ENCODE measurements at places on chromosomes 6 and 20.
A peak's percentile ranks its signal among the peaks of the same experiment; 100 is the strongest.

GRCh38 chr6:31701666-31702404 is 1.3 kb downstream of the ABHD16A start:
- no peak for DNase-seq

GRCh38 chr6:145749632-145750031 is 14.3 kb upstream of the EPM2A start:
- DNase-seq = no peak

GRCh38 chr6:34472425-34472824 is 6.5 kb downstream of the PACSIN1 start:
- no peak for DNase-seq

GRCh38 chr6:45963896-45964295 is 51.8 kb downstream of the CLIC5 start:
- DNase-seq = no peak

DNA sequence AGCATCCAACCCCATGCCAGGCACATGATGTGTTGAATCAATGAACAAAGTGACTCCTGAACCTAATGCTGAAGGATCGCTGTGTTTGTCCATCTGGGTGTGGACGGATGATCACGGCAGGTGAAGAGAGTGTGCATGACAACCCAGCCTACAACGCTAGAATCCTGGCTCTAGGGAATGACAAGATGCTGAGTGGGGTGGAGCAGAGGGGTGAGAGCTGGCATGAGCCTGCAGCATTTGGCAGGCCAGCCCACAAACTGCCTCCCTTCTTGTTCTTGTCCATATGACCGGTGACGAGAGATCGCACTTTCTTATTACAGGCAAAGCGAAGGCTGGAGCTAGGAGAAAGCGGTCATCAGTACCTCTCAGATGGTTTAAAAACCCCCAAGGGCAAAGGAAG is 54.7 kb upstream of the CDKAL1 start:
- DNase-seq = no peak

DNA sequence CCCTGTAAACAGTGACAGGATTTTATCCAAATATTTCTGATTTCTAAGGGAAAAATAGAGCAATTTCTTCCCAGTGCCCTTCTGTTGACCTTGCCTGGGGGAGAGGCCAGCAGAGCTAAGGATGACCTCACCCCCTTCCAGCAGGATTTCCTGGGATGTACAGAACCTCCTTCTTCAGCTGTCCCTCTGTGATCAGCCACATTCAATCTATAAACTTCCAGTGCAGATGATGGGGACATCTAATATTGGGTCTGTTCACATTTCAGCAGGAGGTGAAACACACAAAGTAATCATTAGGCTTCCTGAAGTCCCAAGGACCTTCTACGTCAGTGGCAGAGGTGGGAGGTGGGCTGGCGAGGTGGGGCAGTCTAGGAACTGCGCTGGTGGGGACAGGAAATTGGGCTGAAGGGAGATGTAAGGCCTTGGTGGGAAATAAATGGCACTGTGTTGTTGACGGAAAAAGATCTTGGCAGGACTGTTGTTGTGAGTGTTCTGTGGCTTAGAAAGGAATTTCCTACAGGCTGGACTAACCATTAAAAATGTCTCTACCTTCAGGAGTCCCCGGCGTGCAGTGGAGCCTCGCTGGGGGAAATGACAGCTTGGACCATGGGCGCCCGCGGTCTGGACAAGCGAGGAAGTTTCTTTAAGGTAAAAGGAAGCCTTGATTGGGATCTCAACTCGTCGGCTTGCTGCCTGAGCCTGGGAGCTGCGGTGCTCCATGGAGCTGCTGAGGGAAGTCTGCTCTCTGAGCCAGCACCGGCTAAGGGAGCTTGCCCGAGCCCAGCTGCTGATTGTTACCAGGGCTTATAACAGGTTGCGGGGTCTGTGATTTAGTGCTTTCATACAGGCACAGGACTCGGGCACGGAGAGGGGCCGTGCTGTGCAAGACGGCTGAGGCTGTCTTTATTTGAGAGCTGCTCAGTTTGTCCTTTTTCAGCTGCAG is 127.9 kb upstream of the NAA20 start:
- no peak for DNase-seq

DNA sequence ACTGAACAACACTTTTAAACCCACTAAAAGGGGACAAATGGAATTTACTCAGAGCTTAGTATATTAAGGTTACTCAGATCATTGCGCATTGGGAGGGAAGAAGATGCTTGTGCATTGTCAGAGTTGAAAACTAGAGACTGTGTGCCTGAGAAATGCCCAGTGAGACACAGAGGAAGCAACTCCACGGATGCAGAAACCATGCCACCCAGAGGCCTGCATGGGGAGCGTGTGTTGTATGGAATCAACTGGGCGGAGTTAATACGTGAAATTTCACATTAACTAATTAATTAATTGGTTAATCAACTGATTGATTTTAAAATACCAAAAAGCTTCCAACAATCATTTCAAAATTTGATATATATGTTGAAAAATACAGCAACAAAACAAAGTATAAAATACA is 391.6 kb downstream of the PLCB1 start:
- DNase-seq = no peak

DNA sequence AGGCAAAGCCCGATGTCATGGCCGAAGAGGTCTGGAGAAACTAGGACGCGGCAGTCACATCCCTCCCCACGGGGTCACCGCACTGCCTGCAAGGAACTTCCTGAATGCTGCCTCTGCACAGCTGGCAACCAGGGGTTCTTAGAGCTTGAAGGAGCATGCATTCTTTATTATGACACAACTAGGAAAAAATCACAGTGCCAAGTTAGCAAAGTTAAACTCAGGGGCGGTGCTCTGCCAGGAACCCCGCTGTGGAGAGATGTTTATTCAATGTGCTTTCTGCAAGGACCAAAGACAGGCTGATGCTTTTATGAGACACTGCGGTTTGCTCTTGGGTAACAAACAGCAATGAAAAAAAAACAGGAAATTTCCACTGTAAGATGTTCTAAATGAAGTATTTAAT is 287.3 kb upstream of the FOXQ1 start:
- no peak for DNase-seq

DNA sequence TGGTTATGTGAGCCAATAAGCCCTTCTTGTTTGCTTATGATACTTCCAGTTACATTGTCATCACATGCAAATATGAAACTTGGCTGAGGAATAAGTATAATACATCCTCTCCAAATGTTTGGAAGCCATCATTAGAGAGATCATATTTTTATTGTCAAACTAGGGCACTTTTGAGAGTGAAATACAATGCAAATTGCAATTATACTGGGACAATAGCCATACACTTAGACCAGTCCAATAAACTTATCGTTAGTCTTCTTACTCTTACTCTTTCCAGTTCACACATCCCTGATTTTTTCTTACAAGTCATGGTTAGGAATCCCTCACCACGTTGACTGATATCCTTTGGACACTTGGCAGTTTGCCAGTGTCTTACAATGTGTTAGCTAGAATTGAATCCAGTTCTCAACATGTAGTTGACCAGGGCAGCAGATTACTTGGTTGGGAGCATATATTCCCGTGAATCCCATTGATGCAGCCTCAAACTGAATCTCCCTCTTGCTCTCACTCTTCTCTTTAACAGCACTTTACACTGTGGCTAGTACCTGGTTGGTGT is 519.7 kb upstream of the ID4 start:
- no peak for DNase-seq

GRCh38 chr20:48949304-48950170 is 28.0 kb downstream of the ARFGEF2 start:
- DNase-seq = no peak

DNA sequence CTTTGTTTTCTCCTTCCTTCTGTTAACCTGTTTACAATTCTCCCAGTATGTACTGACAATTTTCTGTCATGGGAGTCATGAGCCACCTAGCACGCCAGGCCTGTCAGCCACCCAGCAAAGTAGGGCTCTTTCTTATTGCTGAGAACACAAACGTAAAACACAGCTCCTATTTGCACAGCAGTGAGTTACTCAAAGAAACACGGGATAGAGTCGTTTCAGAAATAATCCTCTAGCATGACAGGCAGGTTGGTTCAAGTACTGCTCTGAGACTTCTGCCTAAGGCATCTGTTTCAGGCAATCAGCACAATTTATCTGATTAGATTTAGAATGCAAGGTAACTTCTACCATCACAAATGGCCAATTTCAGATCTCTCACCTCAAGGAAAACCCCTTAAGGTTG is 88.8 kb downstream of the CD24 start:
- no peak for DNase-seq

GRCh38 chr6:83220121-83220520 is 27.0 kb downstream of the RWDD2A start:
- DNase-seq = no peak

- no peak for DNase-seq
Observed at GRCh38 chr20:36498386-36499179, 42.7 kb upstream of the MYL9 start.

- no peak for DNase-seq
Observed at GRCh38 chr6:131285548-131285947, 150.3 kb downstream of the AKAP7 start.

- DNase-seq = no peak
Observed at GRCh38 chr6:39086294-39086693, 28.7 kb downstream of the SAYSD1 start.

- peak; percentile 83 for DNase-seq
Observed at GRCh38 chr20:1434571-1435336, 31.9 kb downstream of the NSFL1C start.

DNA sequence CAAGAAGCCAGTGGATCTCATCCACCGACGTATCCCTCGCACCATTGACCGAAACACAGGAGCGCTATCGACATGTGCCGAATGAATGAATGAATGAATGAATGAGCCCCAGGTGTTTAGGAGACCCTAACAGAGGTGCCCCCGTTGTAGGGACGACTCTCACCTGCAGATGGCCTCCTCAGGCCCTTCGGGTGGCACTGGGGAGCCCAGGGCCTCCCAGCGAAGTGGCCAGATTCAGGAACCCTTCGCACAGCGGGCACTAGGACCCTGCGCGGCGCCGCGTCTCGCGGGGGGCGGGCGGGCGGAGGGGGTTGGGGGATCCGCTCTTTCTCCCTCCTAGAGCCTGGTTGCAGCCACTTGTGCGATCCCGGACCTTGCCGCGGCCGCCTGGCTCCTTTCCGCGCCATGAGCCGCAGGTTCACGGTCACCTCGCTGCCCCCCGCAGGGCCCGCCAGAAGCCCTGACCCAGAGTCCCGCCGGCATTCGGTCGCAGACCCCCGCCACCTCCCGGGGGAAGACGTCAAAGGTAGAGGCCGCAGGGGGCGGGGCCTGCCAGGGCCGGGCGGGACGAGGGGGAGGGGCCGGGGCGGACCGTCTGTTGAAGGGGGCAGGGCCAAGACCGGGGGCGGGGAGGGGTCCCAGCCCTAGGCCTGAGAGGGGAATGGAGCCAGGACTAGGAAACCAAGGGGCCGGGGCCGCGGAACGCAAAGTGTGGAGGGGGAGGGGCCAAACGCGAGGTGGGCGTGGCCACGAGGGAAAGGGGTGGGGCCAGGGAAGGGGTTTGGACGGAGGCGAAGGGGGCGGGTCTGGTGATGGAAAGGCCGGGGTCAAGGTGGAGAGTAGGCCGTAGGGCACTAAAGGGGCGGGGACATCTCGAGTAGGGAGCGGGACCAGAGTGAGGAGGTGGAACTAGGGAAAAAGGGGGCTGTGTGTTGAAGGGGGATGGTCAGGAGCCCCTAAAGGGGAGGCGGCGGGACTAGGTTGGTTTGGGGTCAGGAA is 7.4 kb upstream of the SLC12A5 start:
- DNase-seq = peak; percentile 62

- no peak for DNase-seq
Observed at GRCh38 chr6:81158956-81159355, 593.5 kb downstream of the TENT5A start.

DNA sequence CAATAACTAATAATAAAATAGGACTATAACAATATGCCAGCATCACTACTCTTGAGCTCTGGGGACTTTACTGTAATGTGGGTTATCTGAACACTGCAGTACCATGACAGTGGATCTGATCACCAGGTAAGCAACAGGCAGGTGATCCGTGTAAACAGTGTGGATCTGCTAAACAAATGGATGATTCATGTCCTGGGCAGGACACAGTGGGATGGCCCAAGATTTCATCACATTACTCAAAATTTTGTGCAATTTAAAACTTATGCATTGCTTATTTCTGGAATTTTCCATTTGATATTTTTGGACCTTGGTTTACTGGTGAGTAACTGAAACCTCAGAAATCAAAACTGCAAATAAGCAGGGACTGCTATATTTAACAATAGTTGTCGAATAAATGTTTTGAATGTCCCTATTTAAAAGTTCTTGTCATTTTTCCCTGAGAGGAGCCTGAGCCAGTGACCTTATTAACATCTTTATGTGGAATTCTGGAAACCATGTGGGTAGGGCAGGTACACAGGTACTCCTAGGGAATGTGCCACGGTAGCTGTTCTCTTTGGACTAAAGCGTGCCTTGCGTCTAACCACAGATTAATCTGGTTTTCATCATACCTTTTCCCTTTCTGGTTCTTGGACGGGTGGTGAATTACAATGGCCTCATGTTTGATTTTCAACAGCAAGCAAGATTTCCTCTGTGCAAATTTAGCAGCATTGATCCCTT is 214.5 kb upstream of the SASH1 start:
- no peak for DNase-seq

- no peak for DNase-seq
Observed at GRCh38 chr6:170258407-170258806, 32.5 kb downstream of the DLL1 start.

DNA sequence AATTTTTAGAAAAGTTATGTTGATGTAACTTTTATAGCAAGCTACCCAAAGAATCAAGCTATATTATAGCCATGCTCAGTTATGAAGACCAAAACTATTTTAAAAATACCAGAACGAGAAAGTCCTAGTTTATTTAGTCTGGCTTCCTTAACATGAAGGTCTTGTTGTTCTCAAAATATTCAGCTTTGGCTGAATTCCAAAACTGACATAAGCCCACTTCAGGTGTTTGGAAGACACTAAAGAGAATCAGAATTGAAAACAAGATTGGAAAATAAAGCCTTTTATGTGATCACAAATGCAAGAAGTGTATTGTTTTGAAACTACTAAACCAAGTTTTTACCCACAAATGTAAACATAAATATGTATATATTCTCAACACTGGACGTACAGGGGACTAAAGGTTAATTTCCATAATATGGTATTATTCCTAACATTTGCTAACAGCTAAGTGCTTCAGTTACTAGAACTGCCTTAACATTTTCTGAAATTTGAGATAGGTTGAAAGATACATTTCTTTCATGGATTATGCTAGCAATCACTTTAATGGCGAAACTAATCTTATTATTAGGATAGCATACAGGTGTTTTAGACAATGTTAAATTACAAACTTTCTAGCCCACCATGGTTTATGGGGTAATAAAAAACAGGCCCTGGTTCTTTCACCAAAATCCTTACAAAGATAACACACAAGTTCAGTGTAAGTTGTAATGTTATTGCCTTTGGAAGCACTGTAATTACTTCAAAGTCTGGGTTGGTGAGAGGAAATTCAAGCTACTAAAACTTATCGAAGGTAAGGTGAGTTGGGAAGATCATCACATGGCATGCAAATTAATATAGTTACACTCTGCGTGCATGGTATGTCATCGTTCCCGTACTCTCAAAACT is 1.6 kb downstream of the MAP3K5 start:
- DNase-seq = no peak

DNA sequence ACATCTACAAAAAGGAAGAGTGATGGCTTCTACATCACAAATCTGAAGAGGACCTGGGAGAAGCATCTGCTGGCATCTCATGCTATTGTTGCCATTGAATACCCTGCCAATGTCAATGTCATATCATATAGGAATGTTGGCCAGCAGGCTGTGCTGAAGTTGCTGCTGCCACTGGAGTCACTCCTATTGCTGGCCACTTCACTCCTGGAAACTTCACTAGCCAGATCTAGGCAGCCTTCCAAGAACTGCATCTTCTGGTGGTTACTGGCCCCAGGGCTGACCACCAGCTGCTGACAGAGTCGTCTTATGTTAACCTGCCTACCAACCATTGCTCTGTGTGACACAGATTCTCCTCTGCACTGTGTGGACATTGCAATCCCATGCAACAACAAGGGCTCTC is 111.8 kb downstream of the PERP start:
- no peak for DNase-seq

Data from B cell (primary cell).